ENCODE measurements at places on chromosomes 7 and 10.

GRCh38 chr10:11849911-11850310, 26.8 kb downstream of the PROSER2 start:
- no peak for DNase-seq

DNA sequence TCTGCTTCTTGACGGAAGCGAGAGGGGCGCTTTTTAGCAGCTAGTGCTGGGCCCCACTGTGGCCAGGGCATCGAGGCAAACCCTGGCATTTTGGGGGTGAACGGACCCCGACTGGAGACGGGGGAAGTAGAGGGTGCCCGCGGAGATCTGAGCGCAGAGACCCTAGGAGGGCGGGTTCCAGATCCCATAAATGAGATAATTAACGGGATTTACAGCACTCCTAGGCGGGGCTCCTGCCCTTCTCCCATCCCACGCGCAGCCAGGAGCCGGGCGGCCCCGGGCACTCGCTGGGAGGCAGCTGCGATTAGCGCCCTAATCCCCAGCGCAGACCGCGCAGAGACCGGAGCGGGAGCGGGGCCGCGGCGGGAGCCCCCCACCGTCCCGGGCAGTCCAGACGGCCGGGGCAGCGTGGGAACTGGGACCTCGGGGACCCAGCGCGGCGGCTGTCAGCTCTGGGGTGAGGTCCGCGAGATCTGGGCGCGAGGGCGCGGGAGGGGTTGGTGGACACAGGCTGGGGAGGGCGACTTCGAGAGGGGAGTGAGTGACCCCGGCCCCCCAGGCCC, 735 bp downstream of the JCAD start:
- no peak for DNase-seq

DNA sequence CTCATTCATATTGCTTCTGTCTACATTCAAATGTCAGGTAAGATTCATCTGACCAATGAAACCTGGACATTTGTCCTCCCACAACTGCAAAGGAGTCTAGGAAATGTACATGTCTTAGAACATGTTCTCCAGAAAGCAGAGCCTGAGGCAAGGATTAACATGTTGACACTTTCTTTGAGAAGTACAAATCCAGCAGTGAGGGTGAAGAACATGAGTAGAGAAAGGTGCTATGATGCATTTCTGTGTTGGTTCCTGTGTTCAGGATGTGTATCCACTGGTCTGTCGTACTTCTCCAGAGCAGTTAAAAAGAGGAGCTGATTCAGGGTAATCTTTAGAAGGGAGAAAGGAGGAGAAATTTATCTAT, 146.0 kb upstream of the AGR3 start:
- no peak for DNase-seq

DNA sequence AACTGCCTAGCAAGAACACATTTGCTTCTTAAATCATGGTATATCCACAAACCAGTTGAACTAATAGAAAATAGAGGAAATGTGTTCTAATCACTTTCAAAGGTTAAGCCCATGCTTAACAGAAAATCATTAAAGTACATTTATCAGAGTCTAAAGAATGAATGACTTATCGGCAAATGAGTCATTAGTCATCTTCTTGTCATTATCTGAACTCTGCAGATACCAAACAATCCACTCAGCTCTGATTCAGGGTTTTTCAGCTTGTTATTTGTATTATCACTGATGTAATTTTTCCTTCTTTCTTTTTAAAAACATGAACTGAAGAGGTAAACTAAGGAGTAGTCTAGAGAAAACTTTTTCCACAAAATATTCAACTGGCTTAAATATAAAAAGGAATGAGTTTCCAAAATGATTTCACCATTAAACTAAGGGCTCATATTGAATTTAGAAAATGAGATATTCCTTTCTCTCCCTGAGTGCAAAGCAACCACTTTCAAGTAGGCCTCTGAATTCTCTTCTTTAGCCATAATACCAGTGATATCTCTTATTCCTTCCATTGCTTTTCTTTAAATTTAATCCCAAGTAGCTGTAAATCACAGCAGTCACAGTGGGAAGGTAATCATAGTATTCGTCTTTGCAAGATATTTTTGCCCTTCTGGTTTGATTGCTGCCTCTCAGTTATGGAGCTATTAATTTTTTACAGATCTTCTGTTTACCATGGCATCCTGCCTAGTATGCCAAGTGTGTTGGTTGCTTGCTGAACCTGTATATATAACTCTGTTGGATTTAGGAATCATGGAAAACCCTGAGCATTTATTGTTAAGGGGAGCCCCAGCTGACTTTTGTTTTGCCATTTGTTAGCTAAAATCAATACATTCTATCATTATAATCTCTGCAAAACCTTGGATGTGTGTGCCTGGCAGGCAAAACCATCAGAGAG, 125.1 kb downstream of the THSD7A start:
- no peak for DNase-seq

- peak; percentile 11 for DNase-seq
Measured at GRCh38 chr7:30984359-30985107, 20.8 kb downstream of the GHRHR start.

GRCh38 chr7:103636153-103636552, 190.1 kb upstream of the SLC26A5 start:
- DNase-seq: no peak

DNA sequence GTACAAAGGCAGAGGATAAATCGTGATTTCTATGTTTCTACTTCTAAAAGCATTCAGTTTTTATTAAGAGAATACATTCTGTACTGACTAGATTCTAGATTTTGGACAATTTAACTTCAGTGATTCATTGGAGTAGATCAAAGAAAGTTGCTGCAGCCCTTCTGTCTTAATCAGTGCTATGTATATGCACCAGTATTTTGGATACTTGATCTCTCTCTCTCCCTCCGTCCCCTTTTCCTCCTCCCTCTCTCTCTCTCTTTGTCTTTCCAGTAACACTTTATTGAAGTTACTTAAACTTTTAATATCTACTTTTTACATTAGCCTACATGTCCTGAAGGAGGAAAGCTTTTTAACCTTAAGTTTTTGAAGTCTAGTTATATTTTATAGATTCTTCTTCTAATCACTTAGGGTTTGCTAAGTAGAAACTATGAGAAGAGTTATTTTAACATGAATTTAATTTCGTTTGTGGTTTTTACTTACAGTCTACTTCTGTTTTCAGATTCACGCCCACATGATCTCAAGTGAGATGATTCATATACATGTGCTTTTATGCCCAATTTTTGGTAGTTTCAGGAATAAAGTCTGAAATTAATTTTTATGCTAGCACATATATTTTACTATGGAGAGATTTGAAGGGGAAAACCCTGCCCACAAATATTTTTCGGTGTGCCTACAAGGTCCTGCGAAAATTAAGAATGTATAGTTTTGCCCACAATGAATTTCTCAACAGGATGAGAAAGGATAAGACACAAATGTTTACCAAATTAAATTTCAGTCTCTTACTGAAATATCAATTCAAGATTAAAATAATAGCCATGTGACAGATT, 9.1 kb downstream of the MDFIC start:
- no peak for DNase-seq

DNA sequence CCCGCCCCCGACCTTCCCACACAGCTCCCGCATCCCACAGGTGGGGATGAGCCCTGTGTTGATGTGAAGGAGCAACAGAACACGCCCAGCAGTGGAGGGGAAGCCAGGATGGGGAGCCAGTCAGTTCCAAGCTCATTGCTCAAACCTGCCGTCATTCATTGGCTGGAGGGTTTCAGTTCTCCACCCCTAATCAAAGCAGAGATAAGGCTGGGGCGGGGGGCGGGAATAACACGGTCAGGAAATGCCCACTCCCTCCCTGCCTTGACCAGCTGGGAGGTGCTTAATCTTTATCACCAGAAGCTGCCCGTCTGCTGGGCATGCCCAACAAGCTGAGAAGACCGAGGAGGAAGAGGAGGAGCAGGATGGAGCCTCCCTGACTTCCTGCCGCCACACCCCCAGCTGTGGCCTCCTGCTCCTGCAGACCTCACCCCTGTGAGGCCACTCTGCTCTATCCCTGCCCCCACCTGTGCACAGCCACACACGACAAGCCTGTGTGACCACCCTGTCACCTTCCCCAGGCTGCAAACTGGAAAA, 265.1 kb downstream of the ZEB1 start:
- no peak for DNase-seq

DNA sequence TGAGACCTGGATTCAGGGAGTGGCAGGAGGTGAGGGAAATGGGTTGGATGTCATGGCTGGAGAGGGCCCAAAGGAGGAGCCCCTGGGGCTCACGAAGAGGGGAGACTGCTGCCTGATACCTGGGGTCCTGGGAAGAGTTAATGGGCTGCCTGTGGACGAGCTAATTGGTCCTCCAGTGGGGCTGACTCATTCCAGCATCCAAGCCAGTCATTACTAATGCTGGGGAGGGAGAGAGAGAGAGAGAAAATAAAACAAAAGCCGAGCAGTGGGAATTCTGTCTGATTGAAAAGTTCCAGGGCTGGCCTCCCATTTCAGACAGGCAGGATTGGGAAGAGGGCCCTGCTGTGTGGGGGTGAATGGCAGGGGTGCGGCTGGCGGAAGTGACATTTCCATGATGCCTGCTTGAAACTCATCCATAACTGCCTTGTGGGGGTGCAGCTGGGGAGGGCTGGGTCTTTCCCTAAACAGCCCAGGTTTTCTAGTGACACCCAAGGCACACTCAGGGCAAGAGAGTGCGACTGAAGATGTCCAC, 297.8 kb downstream of the RPS24 start:
- no peak for DNase-seq

DNA sequence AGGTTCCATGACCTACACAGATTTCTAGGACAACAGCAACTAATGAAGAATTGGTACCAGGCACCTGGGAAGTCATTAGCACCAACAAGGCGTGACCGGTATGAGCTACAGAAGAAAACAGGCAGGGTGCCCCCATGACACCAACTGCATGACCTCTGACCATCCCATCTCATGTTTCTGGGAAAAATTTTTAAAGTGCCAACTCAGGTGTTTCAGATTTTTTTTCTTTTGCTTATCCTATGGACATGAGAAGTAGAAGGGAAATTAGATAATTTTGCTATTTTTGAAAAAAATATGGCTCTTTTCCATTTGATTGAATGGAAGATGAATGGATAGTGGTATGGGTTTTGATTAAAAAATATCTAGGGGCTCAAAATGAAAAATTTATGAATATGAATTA, 154.8 kb downstream of the NRCAM start:
- no peak for DNase-seq

DNA sequence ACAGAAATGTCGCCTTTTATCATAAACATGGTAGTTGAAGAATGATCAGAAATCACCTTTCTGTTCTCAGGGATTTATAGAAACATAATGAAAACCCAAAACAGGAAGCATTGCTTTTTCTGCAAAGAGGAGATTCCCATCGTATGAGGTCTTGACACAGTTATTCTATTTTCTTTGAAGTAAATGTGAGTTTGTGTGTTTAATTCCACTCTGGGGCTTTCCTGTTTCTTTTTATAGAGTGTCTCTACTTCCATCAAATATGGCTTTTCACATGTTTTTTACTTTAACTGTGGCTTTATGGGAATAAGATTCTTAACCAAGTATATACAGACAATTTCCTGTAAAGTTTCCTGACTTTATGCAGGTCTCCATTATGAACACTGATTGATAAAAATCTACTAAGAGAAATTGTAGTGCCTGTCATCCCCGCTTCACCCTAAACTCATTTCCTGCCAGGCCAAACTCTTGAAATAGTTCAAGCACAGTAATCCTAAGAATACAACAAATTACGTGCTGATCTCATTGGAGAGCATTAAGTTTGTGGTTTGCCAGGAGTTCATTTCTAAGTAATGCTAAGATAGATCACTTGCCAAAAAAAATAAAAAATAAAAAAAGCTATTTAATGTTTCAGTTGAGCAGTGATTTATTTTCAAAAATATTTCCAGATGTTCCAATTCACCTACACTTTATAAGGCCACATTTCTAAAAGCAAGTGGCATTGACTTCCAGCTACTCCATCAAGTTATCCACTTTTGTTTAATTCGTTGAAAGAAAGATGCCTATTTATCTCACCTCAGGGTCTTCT, 52.2 kb upstream of the SEC61G start:
- no peak for DNase-seq

Data from activated T-cell treated with anti-CD3 and anti-CD28 coated beads, Interleukin-2, amount 50 U/mL, for 72 hours (primary cell).